Spleen (tissue), 13 donors: ENCODE measurements at places on chromosomes 1 and 21. TPM values are rescaled to one million over a fixed set of nuclear protein-coding genes. Genes with fewer than 3 reads are reported as not detected.

The CD1B gene
- 0.11 TPM for polyA plus RNA-seq

The S100A7 gene
- polyA plus RNA-seq, result not detected

The LYST gene
- polyA plus RNA-seq, result 9.9 TPM

The FABP3 gene
- 50.0 TPM for polyA plus RNA-seq

The MXRA8 gene
- polyA plus RNA-seq, result 44.8 TPM

The CCDC185 gene
- not detected for polyA plus RNA-seq

The C2CD4D gene
- polyA plus RNA-seq, result 0.03 TPM

The NUAK2 gene
- 5.8 TPM for polyA plus RNA-seq

The GPR153 gene
- 2.1 TPM for polyA plus RNA-seq

The FCRLB gene
- polyA plus RNA-seq, result 2.5 TPM

The DTL gene
- 2.3 TPM for polyA plus RNA-seq

The DCST2 gene
- polyA plus RNA-seq, result 2.1 TPM

The SPRR5 gene
- not detected for polyA plus RNA-seq

The LCE2A gene
- not detected for polyA plus RNA-seq

The KRTAP7-1 gene
- polyA plus RNA-seq, result not detected

The NBPF11 gene
- polyA plus RNA-seq, result 11.0 TPM

The NHLH1 gene
- polyA plus RNA-seq, result 0.08 TPM

The RGS2 gene
- polyA plus RNA-seq, result 123 TPM

The CFHR4 gene
- polyA plus RNA-seq, result not detected

- H3K4me1 ChIP-seq, result peaks cover 8% of the 10 kb centered on the region
- H3K27me3 ChIP-seq, result no peaks in the 10 kb centered on the region
- DNase-seq, result no peak
- no peaks in the 10 kb centered on the region for H3K36me3 ChIP-seq
These were observed 128.2 kb upstream of the KIAA0040 start for GRCh38 chr1:175320804-175321203.

- no peaks in the 10 kb centered on the region for H3K4me1 ChIP-seq
- H3K27me3 ChIP-seq, result peaks cover 48% of the 10 kb centered on the region
- DNase-seq, result no peak
- no peak overlapping the region for H3K27ac ChIP-seq
- H3K36me3 ChIP-seq, result no peaks in the 10 kb centered on the region
- no peak overlapping the region for H3K4me3 ChIP-seq
These were observed 154.6 kb downstream of the FOXD2 start for GRCh38 chr1:47592296-47593012.

DNA sequence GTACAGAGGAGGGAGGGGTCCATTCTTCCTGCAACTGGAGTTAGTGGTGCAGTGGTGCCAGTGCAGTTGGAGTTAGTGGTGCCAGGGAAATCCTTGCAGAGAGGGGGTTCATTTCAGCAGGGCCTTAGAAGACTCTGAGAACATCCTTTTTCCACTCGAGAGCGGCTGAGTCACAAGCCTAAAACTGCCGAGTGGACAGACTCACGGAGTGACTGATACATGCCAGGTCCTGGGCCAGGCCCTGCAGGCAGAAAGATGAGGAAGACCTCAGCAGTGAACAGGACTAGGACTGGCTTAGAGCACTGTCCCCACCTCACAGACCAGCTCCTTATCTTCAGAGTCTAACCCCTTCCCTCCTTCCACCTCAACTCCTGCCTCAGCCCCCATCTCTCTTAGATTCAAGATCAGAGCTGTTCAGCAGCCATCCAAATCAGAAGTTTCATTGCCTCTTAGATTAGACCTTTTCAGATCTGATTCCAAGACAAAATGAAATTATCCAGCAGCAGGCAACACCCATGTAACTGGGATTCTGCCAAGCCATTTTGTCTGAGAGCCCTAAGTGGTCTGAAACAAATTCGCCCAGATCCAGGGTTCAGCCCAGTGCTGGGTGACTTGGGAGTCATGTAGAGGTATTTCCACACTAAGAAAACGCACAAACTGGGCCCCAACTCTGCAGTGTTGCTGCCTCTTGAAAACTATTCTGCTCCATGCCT is 12.7 kb upstream of the IKBKE start:
- H3K4me1 ChIP-seq, result no peaks in the 10 kb centered on the region
- H3K27me3 ChIP-seq, result no peaks in the 10 kb centered on the region
- H3K27ac ChIP-seq, result peak overlapping the region; percentile 59
- peaks cover 94% of the 10 kb centered on the region for H3K36me3 ChIP-seq
- DNase-seq, result no peak

- no peaks in the 10 kb centered on the region for H3K36me3 ChIP-seq
- no peaks in the 10 kb centered on the region for H3K4me1 ChIP-seq
- H3K27me3 ChIP-seq, result no peaks in the 10 kb centered on the region
- no peak overlapping the region for H3K4me3 ChIP-seq
- DNase-seq, result no peak
These were observed 96.3 kb upstream of the DPYD start for GRCh38 chr1:98017184-98017583.

- no peaks in the 10 kb centered on the region for H3K4me1 ChIP-seq
- DNase-seq, result no peak
- no peak overlapping the region for H3K27ac ChIP-seq
- no peak overlapping the region for H3K4me3 ChIP-seq
- no peaks in the 10 kb centered on the region for H3K27me3 ChIP-seq
These were observed 168.2 kb upstream of the DPT start for GRCh38 chr1:168897249-168897648.

GRCh38 chr1:21361506-21361905 is 71.2 kb upstream of the ECE1 start:
- H3K4me1 ChIP-seq, result peaks cover 4% of the 10 kb centered on the region
- H3K4me3 ChIP-seq, result no peak overlapping the region
- H3K36me3 ChIP-seq, result no peaks in the 10 kb centered on the region
- DNase-seq, result no peak
- H3K27ac ChIP-seq, result no peak overlapping the region
- no peaks in the 10 kb centered on the region for H3K27me3 ChIP-seq

DNA sequence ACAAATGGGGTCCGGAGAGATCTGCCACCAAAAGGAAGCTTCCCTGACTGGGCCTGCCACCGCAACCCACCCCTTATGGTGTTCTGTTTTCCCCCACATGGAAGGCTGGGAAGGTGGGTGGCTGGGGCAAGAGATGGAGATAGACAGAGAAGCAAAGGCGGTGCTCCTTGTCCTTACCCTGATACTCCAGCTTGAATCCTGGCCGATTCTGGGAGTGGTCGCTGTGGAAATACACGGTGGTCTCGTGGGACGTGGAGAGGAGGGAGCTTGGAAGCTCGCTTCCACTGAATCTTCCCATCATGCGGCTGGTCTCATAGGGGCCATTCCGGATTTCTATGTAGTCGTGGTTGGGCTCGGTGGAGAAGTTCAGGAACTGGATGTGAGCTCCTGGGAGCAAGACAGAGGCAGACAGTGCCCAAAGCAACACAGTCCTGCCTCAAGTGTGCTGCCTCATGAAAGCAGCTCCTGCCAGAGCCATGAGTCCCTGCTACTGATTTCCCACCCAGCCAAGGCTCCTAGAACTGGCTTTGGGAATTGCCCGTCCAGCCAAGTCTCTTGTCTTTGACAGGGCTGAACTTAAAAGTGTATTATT is 138.5 kb downstream of the ZSCAN20 start:
- DNase-seq, result no peak
- no peaks in the 10 kb centered on the region for H3K27me3 ChIP-seq
- peaks cover 5% of the 10 kb centered on the region for H3K4me1 ChIP-seq
- H3K4me3 ChIP-seq, result no peak overlapping the region
- no peaks in the 10 kb centered on the region for H3K36me3 ChIP-seq

GRCh38 chr1:9842781-9843575 is 19.2 kb upstream of the CLSTN1 start:
- no peaks in the 10 kb centered on the region for H3K27me3 ChIP-seq
- H3K4me1 ChIP-seq, result no peaks in the 10 kb centered on the region
- H3K27ac ChIP-seq, result no peak overlapping the region
- H3K36me3 ChIP-seq, result no peaks in the 10 kb centered on the region

GRCh38 chr1:184637664-184638240 is 116.9 kb downstream of the EDEM3 start:
- H3K27me3 ChIP-seq, result no peaks in the 10 kb centered on the region
- DNase-seq, result no peak
- no peaks in the 10 kb centered on the region for H3K36me3 ChIP-seq
- no peak overlapping the region for H3K27ac ChIP-seq

GRCh38 chr1:118785246-118785645 is 202.9 kb downstream of the TBX15 start:
- no peak overlapping the region for H3K4me3 ChIP-seq
- H3K36me3 ChIP-seq, result no peaks in the 10 kb centered on the region
- no peaks in the 10 kb centered on the region for H3K4me1 ChIP-seq
- no peak for DNase-seq

- H3K27me3 ChIP-seq, result peaks cover 4% of the 10 kb centered on the region
- no peak for DNase-seq
- no peaks in the 10 kb centered on the region for H3K36me3 ChIP-seq
- no peaks in the 10 kb centered on the region for H3K4me1 ChIP-seq
These were observed 80.8 kb downstream of the MATN1 start for GRCh38 chr1:30642391-30643120.

GRCh38 chr1:56578138-56578962 is 1.0 kb downstream of the PLPP3 start:
- H3K4me1 ChIP-seq, result peaks cover 70% of the 10 kb centered on the region
- H3K27me3 ChIP-seq, result no peaks in the 10 kb centered on the region
- peak overlapping the region; percentile 78 for H3K27ac ChIP-seq
- peak; percentile 87 for DNase-seq
- H3K4me3 ChIP-seq, result peak overlapping the region; percentile 78

GRCh38 chr1:76266762-76267161 is 192.2 kb downstream of the ST6GALNAC3 start:
- peak overlapping the region; percentile 10 for H3K27ac ChIP-seq
- no peak for DNase-seq
- no peaks in the 10 kb centered on the region for H3K27me3 ChIP-seq
- no peak overlapping the region for H3K4me3 ChIP-seq
- no peaks in the 10 kb centered on the region for H3K36me3 ChIP-seq
- peaks cover 44% of the 10 kb centered on the region for H3K4me1 ChIP-seq

- no peak for DNase-seq
- no peaks in the 10 kb centered on the region for H3K27me3 ChIP-seq
- H3K36me3 ChIP-seq, result no peaks in the 10 kb centered on the region
- H3K27ac ChIP-seq, result no peak overlapping the region
These were observed 28.1 kb downstream of the KCNA10 start for GRCh38 chr1:110490791-110491451.

- H3K27ac ChIP-seq, result no peak overlapping the region
- peaks cover 84% of the 10 kb centered on the region for H3K36me3 ChIP-seq
- H3K4me3 ChIP-seq, result no peak overlapping the region
- H3K27me3 ChIP-seq, result no peaks in the 10 kb centered on the region
These were observed 56.8 kb upstream of the SLC30A10 start for GRCh38 chr1:219985169-219985568.

- DNase-seq, result no peak
- no peaks in the 10 kb centered on the region for H3K27me3 ChIP-seq
- no peaks in the 10 kb centered on the region for H3K36me3 ChIP-seq
- no peak overlapping the region for H3K27ac ChIP-seq
These were observed 234.8 kb downstream of the GPR52 start for GRCh38 chr1:174682419-174683008.

DNA sequence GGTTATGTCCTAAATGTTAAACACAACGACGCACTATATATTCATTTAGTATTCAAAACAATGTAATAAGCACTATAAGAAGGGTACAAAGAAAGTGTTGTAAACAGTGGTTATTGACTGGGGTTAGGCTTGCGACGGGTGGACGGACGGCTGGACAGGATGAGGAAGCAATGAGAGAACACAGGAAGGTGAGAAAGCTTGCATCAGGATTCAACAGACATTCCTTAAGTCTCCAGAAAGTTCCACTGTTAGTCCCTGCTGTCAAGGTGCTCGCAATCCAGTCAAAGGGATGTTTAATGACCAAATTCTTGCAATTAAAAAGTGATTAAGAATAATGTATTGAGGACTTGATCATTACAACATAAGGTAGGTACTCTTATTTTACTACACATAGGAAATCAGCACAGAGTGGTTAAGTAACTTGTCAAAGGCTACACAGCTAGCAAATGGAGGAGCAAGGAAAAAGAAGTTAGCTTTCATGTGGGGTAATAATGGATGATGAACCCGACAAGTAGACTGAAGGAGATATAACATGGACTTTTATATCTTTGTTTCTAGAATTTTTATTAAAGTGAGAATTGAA is 994 bp upstream of the ACBD6 start:
- H3K27me3 ChIP-seq, result no peaks in the 10 kb centered on the region
- H3K36me3 ChIP-seq, result peaks cover 2% of the 10 kb centered on the region
- H3K4me3 ChIP-seq, result peak overlapping the region; percentile 87
- H3K4me1 ChIP-seq, result peaks cover 52% of the 10 kb centered on the region
- peak overlapping the region; percentile 95 for H3K27ac ChIP-seq

- no peak overlapping the region for H3K27ac ChIP-seq
- H3K36me3 ChIP-seq, result no peaks in the 10 kb centered on the region
- H3K4me3 ChIP-seq, result no peak overlapping the region
These were observed 1.6 kb downstream of the KRTAP10-2 start for GRCh38 chr21:44549525-44550211.

- H3K27me3 ChIP-seq, result no peaks in the 10 kb centered on the region
- no peaks in the 10 kb centered on the region for H3K36me3 ChIP-seq
- H3K27ac ChIP-seq, result no peak overlapping the region
- H3K4me3 ChIP-seq, result no peak overlapping the region
- peaks cover 9% of the 10 kb centered on the region for H3K4me1 ChIP-seq
These were observed 46.2 kb downstream of the ARHGAP29 start for GRCh38 chr1:94191216-94191615.

DNA sequence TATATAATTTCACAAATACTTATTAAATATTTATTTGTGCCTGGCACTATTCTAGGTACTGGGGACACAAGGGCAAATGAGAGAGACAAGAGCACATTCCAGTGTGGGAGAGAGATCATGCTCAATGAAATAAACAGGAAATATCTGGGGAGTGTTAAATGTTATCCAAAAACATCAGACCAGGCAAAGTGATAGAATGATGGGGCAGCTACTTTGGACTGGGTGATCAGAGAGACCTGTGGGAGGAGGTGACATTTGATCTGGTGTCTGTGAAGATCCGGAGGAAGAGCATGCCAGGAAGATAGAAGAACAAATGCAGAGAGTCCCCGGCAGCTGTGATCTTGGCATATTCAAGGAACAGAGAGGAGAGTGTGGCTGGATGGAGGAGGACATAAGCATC is 27.5 kb upstream of the GNG12 start:
- no peak overlapping the region for H3K27ac ChIP-seq
- no peaks in the 10 kb centered on the region for H3K36me3 ChIP-seq
- peaks cover 3% of the 10 kb centered on the region for H3K27me3 ChIP-seq
- H3K4me3 ChIP-seq, result no peak overlapping the region
- no peak for DNase-seq

DNA sequence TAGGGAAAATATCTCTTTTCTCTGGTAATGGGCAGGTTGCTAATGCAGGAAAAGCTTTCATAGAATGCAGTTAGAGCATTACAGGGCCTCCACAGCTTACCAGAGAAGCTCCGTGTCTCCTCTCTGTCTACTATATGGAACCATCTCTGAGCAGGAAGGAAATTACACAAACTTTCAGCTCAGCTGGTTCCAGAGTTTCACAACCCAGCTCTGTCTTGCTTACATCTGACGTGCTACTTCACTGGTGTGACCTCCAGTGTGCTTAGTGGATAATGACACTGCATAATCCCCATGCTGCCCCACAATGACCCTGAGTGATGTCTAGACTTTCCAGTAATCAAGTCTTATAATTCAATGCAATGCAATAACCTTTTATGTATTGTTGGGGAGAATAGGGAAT is 4.3 kb upstream of the FGGY start:
- H3K27me3 ChIP-seq, result no peaks in the 10 kb centered on the region
- no peaks in the 10 kb centered on the region for H3K36me3 ChIP-seq
- no peak for DNase-seq
